ENCODE measurements at places on chromosomes 3 and 15.

- no peak for DNase-seq
Observed at GRCh38 chr3:128825117-128825725, 54.2 kb upstream of the ACAD9 start.

DNA sequence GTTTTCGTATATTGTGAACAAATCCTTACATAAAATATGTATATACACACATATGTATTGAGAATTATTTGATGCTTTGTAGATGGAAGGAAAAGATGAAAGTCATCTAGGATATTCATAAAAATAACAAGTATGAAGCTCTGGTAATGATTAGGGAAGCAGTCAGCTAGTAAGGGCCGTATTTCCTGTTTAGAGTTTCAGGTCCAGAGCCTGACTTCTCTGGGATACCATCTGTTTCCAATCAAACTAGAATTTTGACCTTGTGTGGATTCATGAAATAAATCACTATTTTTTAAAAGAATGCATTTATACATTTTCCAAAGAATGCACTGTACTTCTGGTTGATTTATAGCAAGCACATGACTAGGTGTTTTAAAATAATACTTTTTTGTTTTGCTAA lies 156.1 kb upstream of the CGNL1 start:
- no peak for DNase-seq

DNA sequence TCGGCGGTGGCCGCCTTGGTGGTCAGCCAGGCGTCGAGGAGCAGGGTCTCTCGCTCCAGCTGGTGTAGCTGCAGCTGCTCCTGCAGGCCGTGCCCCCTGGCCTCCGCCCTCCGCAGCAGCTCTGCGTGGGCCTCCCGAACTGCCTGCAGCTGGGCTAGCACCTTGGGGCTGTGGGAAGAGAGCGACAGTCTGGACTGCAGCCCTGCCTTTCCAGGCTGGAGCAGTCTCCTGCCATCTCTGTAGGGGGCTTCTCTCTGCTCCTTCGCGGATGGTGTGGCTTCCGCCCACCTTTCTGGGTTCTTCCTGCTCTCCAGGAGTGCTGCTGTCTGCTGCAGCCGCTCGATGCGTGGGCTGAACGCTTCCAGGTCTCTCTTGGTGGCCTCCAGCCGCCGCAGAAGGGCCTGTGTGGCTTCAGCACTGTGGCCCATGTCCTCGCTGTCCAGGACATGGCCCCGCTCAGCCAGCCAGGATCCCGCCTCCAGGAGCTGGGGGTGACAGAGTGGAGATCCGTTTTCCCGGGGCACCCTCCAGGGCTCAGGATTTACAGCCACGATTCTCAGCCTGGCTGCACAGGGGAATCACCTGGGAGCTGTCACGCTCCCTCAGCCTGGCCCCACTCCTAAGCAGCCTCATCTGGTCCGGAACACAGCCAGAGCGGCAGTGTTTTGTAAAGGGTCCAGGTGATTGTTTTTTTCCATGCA lies 16.8 kb downstream of the PLA2G4B start:
- no peak for DNase-seq

GRCh38 chr3:128182656-128183055 lies 29.4 kb downstream of the EEFSEC start:
- DNase-seq: no peak

DNA sequence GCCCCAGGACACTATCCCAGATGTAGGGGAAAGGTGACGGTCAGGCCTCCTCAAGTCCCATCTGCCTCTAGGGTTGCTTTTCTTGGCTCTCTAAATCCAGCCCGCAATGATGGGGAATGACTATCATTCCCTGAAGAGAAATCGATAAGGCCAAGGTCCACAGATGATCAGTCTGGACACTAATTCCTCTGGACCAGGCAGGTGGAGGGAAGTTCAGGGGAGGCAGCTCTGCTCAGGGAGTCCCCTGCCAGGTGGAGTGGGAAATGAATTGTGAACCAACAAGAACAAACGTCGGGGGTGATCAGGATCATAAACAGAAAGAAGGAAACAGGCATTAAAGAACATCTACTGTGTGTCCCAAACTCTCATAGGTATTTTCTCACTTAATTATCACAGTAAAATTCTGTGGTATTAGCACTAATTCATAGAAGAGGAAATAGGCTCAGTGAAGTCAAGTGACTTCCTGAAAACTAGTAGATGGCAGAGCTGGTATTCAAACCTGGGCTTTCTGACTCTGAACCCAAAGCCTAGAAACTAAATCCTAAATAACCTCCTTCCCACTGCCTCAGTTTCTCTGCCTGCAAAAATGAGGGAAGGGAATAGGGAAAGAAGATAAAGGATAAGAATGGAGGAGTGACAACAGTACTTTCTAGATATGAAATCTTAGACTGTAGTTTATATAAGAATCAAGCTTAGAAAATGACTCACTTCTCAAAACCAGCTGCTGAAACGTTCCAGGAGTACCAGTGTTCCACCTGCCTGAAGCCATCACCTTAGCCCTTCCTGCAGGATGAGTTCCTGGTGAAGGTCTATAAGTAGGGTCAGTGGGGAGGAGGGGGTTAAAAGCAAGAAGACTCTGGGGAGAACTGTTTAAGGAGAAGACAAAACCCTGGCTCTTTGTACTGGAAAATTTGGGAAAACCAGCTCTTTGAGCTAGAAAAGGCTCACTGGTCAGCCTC lies 7.5 kb downstream of the BMF start:
- DNase-seq: no peak

DNA sequence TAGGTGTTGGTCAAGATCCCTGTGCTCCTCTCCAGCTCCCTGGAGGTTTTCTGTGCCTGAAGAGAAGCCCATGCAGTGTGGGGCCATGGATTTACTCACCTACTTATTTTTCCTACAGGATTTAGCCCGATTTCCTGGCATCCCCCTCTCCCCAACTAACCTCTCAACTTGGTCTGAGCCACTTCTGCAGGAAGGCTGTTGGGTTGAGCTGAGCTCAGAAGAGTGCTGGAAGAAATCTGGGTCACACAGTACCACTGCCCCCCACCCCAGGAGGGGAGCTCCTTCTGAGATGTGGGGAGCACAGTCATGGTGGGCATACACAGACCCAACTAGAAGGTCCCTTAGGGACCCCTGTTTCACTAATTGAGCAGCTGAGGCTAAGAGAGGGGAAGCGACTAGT lies 34.4 kb upstream of the SLCO2A1 start:
- DNase-seq: no peak

- no peak for DNase-seq
Observed at GRCh38 chr3:3429841-3430240, 250.3 kb upstream of the CRBN start.

DNA sequence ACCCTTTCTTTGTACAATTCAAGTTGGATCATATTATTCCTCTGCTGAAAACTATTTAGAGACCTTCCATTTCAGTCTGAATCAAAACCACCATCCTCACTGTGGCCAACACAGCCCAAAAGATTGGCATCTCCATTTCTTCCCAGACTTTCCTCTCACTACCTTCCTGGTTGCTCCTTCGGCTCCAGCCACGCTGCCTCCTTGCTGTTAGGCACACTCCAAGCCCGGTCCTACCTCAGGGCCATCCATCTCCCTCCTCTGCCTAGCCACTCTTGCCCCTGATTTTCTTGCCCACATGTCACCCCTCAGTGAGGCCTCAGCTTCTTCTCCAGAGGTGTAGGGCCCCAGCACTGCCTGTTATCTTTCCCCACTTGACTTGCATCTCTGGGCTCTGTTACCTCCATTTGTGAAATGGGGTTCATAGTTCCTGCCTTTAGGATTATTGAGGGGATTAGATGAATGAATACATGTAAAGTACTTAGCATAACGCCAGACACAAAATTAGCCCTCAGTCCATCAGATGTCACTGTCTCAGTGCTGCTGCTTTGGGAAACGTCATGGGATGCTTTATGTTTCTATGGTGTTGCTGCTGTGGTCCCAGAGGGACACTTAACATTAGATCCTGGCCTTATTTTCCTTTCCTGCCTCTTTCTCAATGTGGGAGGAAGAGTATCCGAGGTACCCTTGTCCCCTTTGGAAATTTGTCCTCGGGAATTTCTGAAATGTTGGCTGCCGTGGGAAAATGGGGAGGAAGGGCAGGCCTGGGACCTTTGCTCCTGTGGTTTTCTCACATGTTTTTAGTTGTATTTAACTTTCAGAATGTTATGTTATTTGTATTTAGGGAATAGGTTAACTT lies 31.3 kb downstream of the SNRK start:
- no peak for DNase-seq

- DNase-seq: no peak
Observed at GRCh38 chr3:138046955-138047354, 37.0 kb downstream of the CLDN18 start.

- DNase-seq: no peak
Observed at GRCh38 chr15:39244776-39245175, 336.1 kb upstream of the THBS1 start.

DNA sequence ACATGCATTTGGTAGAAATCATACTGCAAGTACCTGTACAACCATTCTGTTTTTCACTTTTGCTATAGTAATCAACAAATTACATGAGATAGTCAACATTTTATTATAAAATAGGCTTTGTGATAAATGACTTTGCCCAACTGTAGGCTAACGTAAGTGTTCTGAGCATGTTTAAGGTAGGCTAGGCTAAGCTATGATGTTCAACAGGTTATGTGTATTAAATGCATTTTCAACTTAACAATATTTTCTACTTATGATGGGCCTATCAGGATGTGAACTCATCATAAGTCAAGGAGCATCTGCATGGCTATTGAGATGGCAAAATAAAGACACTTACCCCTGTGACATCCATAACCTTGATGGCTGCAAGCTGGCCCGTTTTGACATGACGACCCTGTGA lies 201.3 kb upstream of the SLC2A2 start:
- DNase-seq: no peak

GRCh38 chr3:28940994-28941393 lies 339.9 kb upstream of the RBMS3 start:
- DNase-seq: no peak

DNA sequence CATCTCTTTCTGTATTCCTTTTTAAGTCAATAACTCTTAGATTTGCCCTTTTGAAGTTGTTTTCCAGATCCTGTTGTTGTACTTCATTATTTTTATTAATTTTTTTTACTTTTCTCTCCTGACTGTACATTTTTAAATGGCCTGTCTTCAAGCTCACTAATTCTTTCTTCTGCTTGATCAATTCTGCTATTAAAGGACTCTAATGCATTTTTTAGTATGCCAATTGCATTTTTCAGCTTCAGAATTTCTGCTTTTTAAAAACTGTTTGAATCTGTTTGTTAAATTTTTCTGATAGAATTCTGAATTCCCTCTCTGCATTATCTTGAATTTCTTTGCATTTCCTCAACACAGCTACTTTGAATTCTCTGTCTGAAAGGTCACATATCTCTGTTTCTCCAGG lies 5.6 kb downstream of the OR5K4 start:
- DNase-seq: no peak

GRCh38 chr3:20066850-20067617 lies 26.8 kb downstream of the KAT2B start:
- DNase-seq: no peak

DNA sequence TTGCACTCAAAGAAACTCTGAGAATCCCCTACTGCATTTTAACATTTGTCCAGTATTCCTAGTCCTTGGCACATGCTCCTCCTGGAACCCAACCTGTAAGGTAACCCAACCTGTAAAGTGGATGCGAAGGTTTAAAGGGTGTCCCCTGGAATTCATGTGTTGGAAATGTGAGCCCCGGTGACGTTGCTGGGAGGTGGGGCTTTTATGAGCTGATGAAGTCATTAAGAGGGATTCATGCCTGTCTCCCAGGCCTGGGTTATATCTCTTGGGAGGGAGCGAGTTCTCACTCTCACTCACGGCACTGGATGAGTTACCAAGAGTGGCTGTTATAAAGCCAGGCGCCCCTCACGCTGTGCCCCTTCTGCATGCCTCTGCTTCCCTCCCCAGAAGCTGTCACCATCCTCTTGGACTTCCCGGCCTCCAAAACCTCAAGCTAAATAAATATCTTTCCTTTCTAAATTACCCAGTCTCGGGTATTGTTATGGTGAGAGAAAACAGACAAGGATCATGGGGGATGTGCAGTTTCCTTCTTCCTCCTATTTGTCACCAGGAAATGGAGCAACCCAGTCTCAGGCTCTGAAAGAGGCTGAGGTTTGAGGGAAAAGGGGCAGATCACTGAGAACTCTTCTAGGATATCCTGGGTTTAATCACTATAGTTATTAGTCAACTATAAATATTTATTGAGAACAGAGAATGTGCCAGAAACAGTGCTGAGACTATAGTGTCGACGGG lies 7.6 kb downstream of the XXYLT1 start:
- no peak for DNase-seq

- DNase-seq: no peak
Observed at GRCh38 chr3:184910664-184911063, 98.7 kb downstream of the VPS8 start.

- DNase-seq: no peak
Observed at GRCh38 chr3:127033786-127034185, 50.9 kb downstream of the PLXNA1 start.

DNA sequence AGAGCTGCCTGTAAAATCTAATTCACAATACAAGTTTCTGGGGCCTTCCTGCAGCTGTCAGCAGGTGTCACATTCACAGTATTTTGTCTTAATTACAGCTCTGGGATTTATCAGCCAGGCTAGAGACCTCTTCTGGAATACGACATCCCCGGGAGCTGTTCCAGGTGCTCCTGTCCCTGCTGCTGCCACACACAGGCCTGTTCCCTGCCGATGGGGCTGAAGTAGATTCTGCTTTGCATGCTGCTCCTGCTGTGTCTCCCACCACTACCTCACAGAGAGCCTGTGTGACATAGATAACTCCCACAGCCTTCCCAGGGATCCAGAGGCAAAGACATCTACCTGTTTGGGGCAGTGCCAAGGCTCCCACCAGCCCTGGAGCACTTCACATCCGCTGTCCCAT lies 20.4 kb downstream of the COLQ start:
- no peak for DNase-seq

DNA sequence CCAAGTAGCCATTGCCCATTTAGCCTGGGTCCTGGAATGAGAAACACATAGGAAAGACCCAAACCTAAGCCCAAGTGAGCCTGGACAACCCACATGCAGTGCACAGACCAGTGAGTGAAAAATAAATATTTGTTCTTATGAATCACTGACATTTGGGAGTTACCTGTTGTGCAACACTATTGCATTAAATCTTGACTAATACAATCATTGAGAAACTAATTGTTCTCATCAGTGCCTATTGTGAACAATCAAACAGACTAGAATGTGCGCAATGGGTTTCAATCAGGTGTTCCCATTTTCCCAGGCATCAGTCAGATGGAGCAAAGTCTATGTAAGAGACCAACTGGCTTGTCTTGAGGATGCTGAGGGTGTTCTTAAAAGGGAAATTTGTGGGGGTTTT lies 54.7 kb upstream of the CNOT10 start:
- no peak for DNase-seq

DNA sequence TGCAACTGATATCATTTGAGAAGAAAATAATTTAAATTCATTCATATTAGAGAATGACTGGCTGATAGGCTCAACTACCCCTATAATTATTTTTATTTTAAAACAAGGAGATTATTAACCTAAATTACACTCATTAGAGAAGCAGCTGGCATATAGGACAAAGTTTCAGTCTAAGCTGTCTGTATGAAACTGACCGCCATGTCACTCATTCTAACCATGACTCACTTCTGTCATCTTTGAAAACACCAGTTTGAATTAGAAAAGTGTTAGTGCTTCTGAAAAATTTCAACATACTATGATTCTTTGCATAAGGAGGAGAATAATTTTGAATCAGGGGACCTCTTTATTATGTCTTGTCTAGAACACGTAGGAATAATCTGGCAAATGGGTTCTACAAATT lies 1058.5 kb downstream of the ROBO2 start:
- no peak for DNase-seq
